ENCODE measurements at places on chromosomes 2 and 18.

GRCh38 chr18:29096079-29096770 is 919.3 kb upstream of the CDH2 start:
- no peak for DNase-seq

GRCh38 chr2:178256382-178257042 is 62.2 kb downstream of the OSBPL6 start:
- DNase-seq, result no peak

DNA sequence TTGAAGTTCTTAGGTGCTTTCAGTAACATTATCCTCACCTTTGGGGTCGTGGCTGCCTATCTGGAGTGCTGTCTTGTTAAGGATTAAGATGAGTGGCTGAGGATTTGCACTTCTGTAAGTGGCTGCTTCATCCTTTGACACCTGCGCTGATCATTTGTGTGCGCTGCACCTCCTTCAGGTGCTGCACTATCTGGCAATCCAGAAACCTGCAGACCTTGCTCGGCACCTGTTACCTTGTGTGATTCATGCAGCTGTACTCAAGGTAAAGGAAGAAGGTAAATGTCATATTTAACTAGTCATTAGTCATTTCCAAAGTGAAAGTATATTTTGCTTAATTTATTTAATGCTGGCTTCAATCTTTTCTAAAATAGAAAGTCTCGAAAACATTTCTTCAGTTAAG is 110.3 kb downstream of the RAB3GAP1 start:
- DNase-seq, result no peak

DNA sequence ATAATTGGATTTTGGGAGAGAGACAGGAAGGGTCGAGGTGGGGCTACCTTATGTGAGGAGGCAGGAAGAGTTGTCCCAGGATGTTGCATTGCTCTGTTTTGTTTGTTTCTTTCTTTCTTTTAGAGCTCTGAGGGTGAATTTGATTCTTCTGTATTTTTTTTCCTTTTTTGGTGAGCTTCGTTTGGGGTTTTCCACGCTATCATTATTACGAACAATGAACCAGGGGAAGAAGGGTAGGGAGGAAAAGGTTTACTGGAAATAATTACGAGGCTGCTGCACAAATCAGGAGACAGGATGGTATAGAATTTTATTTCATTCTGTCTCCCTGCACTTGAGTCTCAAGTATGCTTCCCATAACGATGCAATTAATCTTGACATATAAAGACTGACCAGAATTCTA is 51.4 kb upstream of the ZNF516 start:
- DNase-seq, result no peak

DNA sequence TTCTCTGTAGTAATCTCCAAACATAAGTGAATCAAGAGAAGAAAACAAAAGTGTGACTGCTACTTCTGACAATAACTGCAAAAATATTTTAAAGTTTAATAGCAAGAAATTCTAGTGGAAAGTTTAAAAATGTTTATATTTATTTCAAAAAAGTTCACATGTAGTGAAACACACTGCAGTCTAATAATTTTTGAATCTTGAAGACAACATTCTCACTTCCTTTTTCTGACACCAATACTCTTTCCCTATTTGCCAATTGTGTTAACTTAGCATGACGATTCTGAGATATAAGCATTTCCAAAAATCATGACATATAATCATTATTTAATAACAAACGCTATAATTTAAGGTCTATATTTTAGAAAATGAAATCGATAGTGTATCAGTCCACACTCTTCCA is 429.1 kb upstream of the PKDCC start:
- no peak for DNase-seq

DNA sequence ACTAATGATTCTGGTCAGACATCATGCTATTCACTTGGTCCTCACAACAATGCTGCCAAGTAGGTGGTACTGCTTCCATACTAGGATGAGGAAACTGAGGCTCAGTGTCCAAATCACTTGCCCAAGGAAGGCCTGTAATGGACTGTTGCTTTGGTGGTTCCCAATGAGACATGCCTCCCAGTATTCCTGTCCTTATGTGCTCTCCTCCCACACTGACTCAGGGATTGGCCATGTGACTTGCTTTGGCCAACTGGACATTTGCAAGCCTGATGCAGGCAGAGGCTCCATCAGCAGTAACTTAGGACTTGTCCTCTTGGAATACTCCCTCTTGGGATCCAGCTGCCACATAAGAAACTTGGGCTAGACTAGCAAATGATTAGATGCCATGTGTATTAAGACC is 3.0 kb downstream of the FBXO41 start:
- DNase-seq, result no peak

- no peak for DNase-seq
These were observed 3.2 kb upstream of the CXCR1 start for GRCh38 chr2:218169757-218170546.

DNA sequence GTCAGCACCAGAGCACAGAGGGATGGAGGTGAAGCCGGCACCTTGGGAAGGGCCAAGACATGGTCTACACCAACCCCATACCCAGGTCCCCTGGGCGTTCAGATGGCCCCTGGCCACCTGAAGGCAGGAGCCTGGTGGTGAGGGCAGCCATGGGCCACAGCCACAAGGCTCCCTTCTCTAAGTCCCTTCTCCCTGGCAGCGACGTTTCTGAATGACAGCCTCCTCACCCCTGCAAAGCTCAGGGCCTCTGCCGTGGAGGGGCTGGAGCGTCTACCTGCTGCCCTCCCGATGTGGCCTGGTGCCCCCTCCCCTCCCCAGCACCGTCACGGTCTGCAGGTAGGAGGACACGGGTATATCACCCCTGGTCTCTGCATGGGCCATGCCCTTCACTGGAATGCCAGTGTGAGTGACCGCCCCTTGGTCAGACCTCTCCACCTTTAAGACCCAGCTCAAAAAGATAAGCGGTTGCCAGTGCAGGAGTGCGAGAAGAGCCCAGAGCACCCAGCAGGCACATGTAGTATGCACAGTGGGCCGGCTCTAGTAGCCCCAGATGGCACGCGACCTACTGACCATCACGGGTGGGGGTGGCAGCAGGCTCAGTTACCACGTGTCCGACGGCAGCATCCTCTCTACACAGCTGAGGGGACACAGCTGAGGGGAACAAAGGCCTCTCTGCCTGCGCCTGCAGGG is 46.6 kb downstream of the HS6ST1 start:
- no peak for DNase-seq

- peak; percentile 14 for DNase-seq
These were observed 1.0 kb downstream of the ACVR1 start for GRCh38 chr2:157874997-157875640.

- DNase-seq, result no peak
These were observed 62.8 kb downstream of the DTNA start for GRCh38 chr18:34772887-34773286.

DNA sequence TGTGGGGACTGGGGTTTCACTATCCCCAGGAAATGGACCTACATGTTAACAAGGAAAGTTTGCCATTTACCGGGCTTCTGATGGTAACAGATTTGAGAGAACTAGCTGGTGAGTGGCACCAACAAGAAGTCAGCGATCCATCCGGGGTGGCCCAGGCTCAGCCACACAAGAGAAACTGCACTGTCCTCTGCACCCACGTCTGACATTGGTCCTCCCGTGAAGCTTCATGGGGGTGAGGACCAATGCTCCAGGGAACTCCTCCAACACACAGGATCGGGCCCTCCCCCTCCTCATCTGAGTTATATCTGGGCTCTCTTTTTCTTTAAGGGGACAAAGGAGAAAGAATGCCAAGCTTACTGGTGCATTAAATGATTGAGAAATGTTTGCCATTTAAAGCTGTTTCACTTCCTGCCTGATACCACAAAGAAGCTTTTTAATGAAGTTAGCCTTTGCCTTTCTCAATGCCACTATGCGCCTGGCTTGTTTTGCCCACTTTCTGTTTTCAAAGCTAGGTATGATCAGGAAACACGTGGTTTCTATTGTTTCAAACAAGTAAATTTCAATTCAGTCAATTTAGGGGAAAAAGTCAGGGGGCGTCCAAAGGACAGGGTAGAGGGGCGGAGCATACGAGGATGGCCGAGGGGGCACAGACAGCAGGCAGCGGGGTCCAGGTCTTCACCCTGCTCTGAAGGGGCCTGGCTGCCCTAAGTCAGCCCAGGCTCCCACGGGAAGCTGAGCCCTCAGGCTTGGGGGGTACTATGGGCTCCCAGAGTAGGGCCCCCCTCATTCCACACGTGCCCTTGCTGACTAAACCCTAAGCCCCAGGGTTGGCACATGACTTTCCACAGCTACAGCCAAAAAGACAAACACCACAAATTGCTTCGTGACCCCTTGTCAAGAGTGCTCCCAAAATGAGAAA is 204.0 kb upstream of the ID2 start:
- peak; percentile 56 for DNase-seq

DNA sequence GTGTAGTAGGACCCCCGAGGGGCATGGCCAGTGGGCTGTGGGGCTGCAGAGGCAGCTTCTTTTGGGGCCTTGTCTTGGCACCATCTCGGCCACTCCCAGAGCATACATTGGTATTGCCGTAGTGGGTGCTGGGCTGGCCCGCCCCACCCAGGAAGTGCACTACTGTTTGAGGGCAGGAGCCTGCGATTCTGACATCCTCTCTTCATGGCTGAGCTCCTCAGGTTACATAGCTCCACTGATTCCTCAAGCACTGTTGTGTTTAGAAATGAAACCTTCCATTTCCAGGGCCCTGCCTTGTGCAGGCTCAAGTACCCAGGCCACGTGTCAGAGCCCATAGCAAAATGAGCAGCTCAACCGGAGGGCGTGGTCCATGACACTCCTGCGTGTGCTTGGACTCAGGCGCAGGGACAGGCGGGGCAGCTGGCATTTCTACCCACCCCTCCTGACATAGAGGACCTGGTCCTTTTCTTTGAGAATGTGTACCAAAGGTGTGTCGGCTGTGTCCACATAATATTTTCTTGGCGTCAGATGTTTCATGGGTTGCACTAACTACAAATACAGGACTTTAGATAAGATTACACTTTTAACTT is 67.9 kb downstream of the DGKD start:
- DNase-seq, result peak; percentile 73

GRCh38 chr2:67792191-67792590 is 270.6 kb downstream of the C1D start:
- no peak for DNase-seq

DNA sequence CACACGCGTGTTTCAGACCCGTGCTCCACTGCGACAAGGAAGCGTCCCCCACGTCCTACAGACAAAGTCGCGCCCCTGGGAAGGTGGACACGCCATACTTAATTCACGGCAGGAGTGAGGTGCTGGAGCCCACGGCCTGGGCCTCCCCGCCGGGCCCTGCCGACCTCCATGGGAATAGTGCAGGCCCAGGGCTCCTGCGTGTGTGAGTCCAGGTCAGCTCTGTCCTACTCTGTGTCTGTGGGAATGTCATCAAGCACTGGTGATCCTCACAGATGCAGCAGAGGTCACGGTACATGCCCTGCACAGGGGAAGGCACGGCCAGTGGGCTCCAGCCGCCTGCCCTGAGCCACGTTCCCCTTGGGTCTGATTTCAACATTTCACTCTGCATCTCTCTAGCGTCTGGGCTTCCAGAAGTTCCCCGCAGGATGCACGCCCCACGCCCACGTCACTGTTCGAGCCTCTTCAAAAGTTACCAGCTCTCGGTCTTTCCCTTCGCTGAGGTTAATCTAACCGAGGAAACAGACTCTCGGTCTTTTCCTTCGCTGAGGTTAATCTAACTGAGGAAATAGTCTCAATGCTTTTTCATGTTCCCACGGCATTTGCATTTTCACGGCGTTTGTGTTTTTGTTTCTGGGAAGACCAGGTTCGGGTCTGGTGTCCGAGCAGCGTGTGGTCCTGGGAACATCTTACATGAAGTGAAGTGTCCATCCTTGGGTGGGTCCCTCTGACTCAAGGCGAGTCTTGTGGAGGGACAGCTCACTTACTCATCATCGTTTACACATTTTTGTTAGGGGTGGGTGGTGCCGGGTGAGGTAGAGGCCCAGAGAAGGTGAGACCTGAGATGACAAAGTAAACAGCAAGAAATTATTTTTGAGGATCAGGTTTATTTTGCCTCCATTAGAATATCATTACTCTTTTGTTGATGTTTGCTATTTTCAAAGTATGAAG is 157.3 kb upstream of the ALKAL2 start:
- peak; percentile 58 for DNase-seq

DNA sequence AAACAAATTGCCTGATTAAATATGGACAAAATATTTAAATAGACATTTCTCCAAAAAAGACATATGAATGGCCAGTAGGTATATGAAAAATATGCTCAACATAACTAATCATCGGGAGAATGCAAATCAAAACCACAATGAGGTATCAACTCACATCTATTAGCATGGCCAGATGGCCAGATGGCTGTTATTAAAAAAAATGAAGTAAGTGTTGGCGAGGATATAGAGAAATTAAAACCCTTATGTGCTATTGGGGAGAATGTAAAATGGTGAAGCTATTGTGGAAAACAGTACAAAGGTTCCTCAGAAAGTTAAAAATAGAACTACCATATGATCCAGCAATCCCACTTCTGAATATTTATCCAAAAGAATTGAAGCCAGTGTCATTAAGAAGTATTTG is 272.3 kb upstream of the ZNF804A start:
- DNase-seq, result no peak

DNA sequence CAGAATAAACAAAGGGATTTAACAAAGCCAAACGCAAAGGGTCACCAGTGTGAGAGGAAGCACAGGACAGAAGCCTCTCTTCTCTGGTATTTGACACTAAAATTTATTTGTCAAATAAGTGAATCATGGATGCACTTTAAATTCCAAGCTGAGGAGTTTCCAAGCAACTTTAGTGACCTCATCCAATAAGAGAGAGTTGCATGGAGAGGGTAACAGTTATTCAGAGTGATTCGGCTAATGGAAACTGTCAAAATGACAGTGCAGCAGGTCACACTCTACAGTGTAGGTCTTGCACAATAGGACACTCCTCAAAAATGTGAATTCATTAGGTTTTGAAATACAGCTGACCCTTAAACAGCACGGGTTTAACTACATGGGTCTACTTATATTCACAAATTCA is 103.9 kb upstream of the ACVR1C start:
- no peak for DNase-seq

GRCh38 chr2:80092474-80092873 is 212.1 kb downstream of the LRRTM1 start:
- no peak for DNase-seq

DNA sequence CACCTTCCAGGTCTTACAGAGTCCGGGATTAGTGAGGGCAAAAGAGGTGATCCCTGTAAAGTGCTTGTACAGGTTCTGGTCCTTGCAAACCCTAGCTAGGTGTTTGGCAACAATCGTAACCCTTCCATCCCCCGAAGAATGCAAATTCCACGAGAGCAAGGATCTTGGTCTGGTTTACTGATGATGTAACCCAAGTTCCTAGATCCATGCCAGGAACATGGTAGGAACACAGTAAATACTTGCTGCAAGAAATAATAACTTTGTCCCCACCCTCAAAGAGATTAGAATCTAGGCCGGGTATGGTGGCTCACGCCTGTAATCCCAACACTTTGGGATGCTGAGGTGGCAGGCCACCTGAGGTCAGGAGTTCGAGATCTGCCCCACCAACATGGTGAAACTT is 6.8 kb upstream of the NEU2 start:
- no peak for DNase-seq

DNA sequence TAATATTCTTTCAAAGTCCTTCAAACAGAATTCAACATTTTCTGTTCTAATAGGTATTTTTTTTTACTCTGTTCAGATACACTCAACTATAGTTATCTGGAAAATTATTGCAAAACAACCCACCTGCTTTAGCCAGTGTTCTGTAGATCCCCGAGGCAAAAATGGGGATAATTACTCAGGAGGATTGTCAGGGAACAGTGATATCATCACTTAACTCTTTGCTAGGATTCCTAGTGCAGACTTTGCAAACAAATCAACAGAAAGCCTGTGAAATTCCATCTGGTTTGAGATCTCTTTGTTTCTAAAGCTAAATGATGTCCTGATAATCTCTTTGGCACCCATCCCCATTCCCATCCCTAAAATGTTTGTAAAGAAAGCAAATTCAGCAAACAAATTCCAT is 413.6 kb upstream of the MEIS1 start:
- no peak for DNase-seq
